NCI-H1694 (cell line): ENCODE measurements at places on chromosomes 12 and 14.

- no peak for DNase-seq
Observed at GRCh38 chr14:41362139-41362538, 244.5 kb upstream of the LRFN5 start.

DNA sequence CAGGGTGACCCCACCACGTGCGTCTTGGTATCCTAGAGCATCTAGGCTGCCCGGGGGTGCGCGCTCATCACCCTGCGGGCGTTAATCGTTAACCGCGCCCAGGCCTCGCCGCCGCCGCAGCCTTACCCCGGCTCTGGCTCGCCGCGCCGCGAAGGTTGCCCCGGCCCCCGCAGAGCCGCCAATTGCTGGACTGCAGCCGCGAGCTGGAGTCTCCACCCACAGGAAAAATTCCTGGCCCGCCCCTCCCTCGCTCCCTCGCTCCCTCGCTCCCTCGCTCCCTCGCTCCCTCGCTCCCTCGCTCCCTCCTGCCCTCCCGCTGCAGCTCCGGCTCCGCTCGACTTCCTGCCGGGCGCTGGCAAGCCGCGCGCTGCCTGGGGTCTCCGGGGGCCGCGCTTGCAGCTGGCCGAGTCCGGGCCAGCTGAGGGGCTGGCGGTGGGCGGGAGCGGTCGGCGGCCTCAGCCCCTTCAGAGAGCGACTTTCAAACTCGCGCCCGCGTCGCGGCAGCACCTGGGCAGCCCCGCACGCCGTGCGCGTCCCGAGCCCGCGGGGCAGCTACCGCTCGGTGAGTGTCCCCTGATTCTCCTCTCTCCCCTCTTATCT lies at the start of gene PLEKHG3:
PLEKHG3 (plus strand) TSS at position 282 of the 600 bp plus-strand sequence. CDS start 23,208 bp downstream, outside the sequence.
- peak; percentile 58 for DNase-seq

- no peak for DNase-seq
Observed at GRCh38 chr14:59836116-59836515, 34.5 kb downstream of the RTN1 start.

DNA sequence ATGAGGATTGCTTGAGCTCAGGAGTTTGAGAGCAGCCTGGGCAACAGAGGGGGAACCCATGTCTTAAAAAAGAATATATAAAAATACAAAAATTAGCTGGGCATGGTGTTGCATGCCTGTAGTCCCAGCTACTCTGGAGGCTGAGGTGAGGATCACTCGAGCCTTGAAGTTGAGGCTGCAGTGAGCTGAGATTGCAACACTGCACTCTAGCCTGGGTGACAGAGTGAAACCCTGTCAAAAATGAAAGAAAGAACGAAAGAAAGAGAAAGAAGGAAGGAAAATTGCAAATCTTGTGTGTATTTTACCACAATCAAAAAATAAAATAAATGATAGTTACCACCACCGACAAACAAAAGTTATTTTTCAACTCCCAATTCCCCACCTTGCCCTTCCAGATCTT lies 45.3 kb downstream of the SPRING1 start:
- DNase-seq, result no peak

GRCh38 chr12:2221030-2221621 lies 168.3 kb downstream of the CACNA1C start:
- DNase-seq, result no peak

GRCh38 chr12:55037351-55037987 lies 17.7 kb downstream of the NEUROD4 start:
- DNase-seq, result no peak

GRCh38 chr14:93956514-93957332 lies 19.6 kb downstream of the ASB2 start:
- no peak for DNase-seq

DNA sequence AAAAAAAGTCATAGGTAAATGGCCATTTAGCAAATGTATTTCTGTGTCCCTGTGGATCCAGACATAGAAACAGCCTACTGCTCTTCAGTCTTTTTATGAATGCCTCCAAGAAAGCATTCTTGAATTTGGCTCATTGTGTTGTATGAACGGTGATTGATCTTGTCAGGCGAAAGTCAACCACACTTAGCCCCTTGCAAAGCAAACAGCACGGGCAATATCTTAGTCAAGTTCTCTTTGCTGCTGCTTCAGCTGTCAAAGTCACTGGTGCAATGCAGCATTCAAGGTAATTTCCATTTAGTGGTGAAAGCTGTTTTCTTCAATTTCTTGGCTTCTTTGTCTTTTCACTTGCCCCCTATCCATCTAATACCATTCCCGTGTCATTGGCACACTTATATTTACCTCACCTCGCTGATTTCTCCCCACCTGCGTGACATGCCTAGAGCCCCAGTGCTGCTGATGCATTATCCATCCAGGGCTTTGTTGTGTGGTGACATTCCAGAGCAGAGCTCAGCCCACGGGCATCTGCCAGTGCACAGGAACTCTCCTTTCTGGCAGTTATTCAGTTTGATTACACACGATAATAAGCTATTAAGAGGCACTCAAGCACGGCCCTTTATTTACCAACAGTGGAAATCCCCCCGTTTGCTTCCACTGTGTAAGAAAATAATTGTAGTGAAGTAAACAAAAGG lies 362.3 kb upstream of the NOVA1 start:
- no peak for DNase-seq

GRCh38 chr14:92414690-92415445 lies 91.9 kb downstream of the SLC24A4 start:
- no peak for DNase-seq

GRCh38 chr14:101985957-101986356 lies 21.6 kb downstream of the DYNC1H1 start:
- DNase-seq, result no peak

DNA sequence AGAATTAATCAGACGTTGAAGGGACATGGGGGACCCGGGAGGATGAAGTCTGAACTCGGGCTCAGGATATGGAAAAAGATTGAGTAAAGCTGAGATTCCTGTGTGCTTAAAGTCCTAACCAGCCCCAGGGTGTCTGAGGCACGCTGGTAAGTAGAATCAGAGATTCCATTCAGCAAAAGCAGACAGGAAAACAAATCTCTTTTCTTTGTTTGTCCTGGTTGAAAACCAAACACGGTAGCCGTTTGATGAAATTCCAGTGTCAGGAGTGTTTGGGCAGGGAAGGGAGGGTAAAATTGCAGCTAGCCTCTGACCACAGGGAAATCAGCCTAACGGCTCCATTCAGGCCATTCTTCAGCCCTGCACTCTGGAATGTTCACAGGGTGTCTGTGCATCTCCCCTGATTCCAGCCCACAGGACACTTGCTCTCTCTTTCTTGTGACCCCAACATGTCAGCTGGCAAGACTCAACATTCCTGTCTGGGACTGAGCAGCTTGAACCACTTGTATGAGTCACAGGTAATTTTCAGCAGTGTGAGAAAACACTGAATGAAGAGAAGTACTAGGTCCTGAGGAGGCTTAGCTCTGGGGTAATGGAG lies 31.0 kb downstream of the NINJ2 start:
- DNase-seq, result no peak

DNA sequence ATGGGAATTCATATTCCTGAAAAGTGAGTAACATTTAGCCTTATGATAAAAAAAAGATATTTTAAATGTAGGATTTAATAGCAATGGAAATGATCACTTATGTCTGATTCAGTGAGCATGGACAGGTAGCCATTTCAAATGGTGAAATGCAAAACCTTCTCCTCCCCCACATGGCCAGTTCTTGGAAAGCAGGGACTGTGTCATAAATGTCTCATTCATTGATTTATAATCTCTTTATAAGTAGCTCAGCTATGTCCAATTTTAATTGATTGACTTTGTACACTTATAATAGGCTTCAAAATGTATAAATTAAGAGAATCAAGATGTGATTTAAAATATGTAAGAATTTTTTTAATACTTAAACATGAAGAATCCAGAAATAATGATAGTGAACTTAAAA lies 24.6 kb upstream of the SCFD1 start:
- DNase-seq, result no peak

DNA sequence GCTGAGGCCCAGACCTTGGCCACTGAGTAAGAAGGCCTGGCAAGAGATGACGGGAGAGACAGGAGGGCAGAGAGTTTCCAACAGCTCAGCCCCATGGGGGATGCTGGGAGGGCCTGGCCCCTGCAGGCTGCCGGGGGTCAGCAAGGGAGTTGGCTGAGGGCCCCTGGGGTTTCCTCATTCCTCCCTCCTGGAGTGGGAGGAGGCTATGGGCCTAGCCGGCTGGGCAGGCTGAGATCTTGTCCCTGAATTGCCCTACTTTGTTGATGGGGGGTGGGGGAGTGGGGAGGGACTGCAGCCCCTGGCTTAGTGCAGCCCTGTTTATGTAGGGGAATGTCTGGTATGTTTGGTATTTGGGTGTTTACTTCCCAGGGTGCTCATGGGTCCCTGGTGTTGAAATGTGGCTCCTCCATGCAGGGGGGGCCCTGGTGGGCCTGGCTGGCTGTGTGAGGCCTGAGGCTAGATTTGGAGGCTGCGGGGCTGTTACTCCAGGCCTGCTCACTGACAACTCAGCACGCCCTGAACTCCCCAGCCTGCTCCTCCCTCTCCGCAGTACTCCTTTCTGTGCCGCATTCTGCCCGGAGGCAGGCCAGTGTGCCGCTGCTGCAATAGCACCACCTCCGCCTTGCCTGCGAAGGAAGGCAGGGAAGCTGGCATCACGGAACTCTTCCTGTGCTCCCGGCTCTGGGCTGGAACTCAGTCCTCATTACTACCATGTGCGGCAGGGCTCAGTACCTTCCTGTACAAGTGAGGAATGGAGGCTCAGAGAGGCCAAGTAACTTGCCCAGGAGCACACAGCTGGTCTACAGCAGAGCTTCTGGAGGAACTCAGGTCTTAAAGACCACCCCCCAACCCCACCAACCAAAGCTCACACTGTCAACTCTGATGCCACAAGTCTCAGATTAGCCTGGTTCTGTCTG lies 25.3 kb downstream of the JDP2 start:
- DNase-seq, result no peak

- no peak for DNase-seq
Observed at GRCh38 chr12:1115484-1116231, 124.6 kb downstream of the ERC1 start.

DNA sequence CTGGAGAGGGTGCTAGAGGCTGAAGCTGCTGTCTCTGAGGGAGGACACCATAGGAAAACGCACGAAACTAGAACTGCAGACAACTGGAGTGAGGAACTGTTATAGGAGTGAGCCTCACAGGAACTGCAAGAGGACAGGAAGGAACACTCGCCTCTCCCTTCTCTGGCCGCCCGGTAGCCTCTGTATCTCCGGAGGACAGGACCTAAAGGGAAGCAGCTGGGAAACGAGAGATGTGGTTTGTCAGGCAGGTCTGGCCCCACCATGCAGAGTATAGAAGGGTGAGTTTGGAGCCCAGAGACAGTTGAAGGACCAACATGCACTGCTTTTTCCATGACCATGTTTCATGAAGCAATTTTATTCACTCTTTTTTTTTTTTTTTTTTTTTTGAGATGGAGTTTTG lies 127.3 kb downstream of the EFCAB11 start:
- no peak for DNase-seq

DNA sequence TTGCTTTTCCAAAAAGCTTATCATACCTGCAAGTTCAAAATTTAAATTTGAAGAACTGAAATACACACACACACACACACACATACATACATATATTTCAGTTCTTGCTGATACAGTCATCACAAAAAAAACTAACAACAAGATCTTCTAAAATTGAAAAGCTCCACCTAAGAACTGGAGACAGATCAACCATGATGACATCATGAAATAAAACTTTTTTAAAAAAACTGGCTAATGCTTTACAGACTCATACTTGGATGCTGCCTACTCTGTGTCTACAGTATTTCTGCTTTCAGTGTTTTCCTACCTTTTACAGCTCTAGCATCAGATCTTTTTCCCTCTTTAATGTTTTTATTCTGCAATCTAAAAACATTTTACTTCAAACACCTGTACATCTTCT lies 261.4 kb downstream of the DIO2 start:
- DNase-seq, result no peak

- no peak for DNase-seq
Observed at GRCh38 chr14:59541731-59542130, 34.9 kb downstream of the CCDC175 start.

DNA sequence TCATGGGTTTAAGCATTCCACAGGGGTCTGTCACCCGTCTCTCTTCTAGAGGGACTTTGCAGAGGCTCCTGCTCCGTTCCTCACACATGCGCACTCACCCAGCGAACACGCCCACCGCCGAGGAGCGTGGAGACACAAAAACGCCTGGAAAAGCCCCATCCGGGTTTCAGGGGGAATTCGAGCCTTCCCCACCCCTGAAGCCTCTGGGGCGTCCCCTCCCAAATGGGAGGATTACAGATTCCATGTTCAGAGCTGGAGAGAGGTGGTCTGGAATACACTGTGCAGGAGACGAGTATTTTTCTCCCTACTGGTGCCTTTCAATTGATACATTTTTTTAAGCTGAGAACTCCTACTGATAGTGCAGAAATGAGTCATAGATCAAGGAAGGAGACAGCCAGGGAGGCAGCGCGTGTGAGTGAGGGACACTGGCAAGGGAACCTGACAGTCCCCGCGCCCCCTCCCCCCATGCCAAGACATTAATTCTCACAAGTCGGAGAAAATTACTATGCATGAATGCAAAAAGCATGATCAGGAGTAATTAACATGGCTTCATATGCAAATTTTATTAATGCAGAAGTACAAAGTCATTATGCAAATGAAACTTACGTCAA lies 36.9 kb downstream of the BCL11B start:
- no peak for DNase-seq

GRCh38 chr12:16361142-16361783 lies 13.8 kb downstream of the MGST1 start:
- no peak for DNase-seq

- DNase-seq, result no peak
Observed at GRCh38 chr12:5708371-5708770, 236.7 kb downstream of the ANO2 start.

GRCh38 chr12:65561798-65562382 lies 262.4 kb upstream of the HMGA2 start:
- no peak for DNase-seq
